Left ventricle myocardium inferior (tissue), 1 donor: ENCODE measurements at places on chromosomes 3 and 15. TPM values are rescaled to one million over a fixed set of nuclear protein-coding genes. Genes with fewer than 3 reads are reported as not detected.

The SPG11 gene
- 49.6 TPM for total RNA-seq

The MYH15 gene
- 0.22 TPM for total RNA-seq

The EXD1 gene
- not detected for total RNA-seq

DNA sequence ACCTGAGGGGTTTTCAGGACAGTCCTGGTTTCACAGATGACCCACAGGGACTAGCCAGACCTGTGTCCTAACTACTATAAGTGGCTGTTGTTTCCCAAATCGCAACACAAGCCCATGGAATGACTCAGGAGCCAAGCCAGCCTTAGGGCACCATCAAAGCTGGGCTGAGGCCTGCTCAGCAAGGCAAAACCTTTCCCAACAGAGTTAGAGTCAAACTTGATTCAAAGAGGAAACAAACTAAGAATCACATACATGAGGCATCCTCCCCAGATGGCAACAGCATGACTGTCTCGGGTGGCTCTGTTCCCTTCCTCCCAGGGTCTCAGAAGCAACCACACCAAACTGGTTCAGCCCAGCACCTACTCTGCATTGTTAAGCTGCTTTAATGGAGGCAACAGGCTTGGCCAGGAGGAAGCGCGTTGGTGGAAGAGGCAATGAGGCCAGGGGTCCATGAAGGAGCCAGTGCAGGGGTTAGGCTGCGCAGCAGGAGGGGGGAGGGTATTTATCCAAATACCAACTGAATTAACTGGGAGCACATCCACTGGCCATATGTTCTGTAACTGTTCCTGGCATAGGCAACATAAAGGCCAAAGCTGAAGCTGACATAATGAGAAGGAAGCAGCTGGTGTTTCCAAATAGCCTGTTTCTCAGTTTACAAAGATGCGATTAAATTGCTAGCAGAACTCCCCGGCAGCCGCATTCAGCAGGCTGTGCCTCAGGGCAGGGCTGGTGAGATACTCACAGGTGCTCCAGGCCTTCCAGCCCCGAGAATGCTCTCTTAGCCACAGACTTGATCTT is 102.4 kb downstream of the LRIG1 start:
- DNase-seq: no peak

DNA sequence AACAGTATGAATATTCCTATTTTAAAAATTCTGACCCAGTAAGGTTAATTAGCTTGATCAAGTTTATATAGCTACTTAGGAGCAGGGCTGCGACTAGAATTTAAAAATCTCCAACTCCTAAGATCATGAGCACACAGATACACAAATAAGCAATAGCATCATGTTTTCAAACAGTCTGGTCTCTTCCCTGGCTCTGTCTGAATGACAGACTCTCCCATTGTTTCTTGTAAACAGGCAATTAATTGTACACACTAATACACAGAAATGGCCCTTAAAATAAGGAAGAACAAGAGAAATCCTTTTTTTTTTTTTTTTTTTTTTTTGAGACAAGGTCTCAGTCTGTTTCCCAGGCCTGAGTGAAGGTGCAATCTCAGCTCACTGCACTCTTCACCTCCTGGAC is 1064.4 kb upstream of the CFAP20DC start:
- no peak for DNase-seq

DNA sequence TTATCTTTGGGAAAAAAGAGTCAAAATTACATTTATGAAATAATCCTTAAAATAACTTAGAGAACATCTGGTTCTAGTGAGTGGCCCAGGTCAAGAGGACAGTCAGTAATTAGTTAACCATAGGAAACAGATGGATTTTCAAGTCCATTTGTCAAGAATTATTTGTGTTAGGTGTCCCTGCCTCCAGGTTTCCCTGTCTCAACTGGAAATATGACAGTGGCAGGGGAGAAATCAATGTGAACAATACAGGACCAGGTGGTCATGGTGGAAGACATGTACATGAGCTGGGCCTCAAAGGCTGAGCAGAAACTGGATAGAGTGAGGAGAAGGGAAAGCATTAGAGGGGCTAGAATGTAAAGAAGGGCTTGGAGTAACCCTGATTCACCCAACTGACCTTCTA is 372.6 kb downstream of the VPS13C start:
- no peak for DNase-seq
